ENCODE measurements at places on chromosomes 6 and 20. TPM values are rescaled to one million over a fixed set of nuclear protein-coding genes. Genes with fewer than 3 reads are reported as not detected.

GRCh38 chr6:93017213-93017612, 402.1 kb downstream of the EPHA7 start:
- no peak for DNase-seq

The NFATC2 gene
- 58.9 TPM for total RNA-seq

DNA sequence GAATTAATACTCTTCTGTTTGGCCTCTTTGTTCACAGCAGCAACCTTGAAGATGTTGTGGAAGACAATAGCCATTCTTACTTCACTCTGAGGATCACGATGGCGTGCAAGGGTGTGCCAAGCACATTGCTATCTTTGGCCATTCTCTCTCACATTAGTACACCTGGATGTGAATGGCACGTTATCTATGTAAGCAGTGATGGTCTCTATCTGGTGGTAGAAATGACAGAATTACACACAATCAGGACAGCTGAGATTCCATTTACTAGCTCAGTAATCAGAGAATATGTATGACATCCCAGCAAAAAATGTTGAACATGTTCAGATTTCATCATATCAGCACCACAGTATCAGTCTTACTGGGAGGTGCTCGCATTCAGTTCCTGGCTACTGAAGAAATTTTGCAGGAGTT, 116.2 kb downstream of the LCA5 start:
- DNase-seq: no peak

DNA sequence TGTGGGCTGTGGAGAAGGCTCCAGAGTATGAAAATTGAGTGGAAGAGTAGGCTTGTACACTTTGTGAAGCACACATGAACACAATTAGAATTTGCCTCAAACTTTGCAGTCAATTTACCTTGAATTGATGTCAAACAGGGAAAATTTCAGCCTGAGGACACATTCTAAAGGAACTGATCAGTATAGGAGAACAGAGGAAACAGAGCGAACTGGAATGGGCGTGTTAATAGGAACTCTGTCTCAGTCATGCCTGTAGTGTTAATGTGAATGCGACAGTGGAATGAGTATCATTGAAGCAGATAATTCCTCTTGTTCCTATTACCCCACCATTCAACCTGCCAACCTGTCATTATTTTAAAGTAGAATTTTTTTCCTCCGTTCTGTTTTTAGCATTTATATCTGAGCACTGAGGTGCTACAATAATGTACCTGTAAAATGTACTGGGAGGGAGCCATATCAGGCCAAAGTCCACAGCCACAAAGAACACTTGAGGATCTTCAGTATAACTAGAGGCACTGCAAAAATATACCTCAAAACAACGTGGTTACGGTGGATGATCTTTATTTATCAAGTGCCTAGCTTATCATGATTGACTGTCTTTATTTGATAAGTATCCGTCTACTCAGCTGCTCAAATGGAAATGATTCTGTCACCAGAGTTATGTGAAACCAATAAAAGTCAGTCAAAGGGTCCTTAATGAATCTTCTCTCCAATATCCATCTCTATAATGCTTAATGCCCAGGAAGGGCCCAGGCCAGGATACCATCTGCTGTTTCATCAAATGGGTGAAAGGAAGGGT, 125.3 kb upstream of the STMND1 start:
- DNase-seq: no peak

- no peak for DNase-seq
Measured at GRCh38 chr6:139632840-139633239, 258.4 kb upstream of the CITED2 start.

GRCh38 chr6:11969092-11969491, 43.0 kb upstream of the HIVEP1 start:
- DNase-seq: no peak

The MROH8 gene
- total RNA-seq: 2.5 TPM

GRCh38 chr20:63331741-63332400, 29.3 kb downstream of the CHRNA4 start:
- no peak for DNase-seq

GRCh38 chr6:11791354-11792107, 12.9 kb upstream of the ADTRP start:
- DNase-seq: no peak

DNA sequence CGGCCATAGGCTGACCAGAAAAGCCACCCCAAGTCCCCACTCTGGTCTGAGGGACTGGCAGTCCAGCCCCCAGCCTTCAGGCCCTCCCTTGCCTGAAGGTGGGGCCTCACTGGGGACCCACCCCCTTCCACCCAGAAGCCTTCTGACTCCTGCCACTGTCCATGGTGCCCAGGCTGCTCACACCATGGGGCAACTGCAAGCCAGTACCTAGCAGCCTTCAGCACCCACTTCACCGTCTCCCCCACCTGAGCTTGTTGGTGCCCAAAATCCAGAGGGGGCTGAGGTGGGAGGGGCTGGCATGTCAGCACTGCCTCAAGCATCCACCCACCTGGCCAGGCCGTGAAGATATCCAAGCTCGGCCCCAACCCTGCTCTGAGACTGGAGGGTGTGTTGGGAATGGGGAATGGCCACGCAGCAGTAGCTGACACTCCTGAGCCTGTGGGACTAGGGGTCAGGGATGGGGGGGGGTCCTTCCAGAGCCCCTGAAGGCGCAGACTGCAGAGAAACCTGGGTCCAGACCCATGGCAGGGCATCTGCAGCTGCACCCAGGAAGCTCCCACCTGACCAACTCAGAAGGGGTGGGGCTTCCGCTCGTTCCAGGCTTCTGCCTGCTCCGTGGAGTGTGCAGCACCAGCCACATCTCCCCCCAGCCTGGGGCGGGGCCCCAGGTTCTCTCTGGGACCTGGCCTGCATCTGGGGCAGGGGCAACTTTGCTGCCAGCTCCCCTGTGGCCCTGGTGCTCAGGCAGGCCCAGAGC, 942.1 kb upstream of the EPHA7 start:
- DNase-seq: no peak

- DNase-seq: no peak
Measured at GRCh38 chr6:154506991-154507898, 3.2 kb downstream of the CNKSR3 start.

The TREM2 gene
- total RNA-seq: 2.8 TPM

- DNase-seq: peak; percentile 37
Measured at GRCh38 chr6:151325075-151326050, 66.0 kb downstream of the ZBTB2 start.

GRCh38 chr6:112990971-112991370, 643.8 kb downstream of the RFPL4B start:
- DNase-seq: no peak

The MYL9 gene
- 0.51 TPM for total RNA-seq

The MYB gene
- total RNA-seq: 8.8 TPM

The GSTA2 gene
- not detected for total RNA-seq

DNA sequence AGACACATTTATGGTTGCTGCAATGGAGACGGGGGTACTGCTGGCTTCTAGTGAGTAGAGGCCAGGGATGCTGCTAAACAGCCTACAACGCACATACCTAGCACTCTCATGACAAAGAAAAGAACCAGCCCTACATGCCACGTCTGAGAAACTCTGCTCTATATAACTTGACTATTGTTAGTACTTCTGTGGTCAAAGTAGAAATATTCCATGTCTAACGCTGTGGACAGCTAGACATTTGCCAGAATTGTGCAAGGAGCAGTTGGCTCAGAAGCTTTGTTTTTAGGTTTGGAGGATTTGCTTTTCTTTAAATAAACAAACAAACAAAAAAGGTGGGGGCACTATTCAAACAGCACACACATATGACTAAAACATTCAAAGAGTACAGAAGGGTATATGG, 20.5 kb downstream of the UBE2V1 start:
- no peak for DNase-seq

The BMP2 gene
- not detected for total RNA-seq

The MMP24 gene
- total RNA-seq: 0.08 TPM

- peak; percentile 49 for DNase-seq
Measured at GRCh38 chr6:52389626-52390360, 27.8 kb downstream of the PAQR8 start.

DNA sequence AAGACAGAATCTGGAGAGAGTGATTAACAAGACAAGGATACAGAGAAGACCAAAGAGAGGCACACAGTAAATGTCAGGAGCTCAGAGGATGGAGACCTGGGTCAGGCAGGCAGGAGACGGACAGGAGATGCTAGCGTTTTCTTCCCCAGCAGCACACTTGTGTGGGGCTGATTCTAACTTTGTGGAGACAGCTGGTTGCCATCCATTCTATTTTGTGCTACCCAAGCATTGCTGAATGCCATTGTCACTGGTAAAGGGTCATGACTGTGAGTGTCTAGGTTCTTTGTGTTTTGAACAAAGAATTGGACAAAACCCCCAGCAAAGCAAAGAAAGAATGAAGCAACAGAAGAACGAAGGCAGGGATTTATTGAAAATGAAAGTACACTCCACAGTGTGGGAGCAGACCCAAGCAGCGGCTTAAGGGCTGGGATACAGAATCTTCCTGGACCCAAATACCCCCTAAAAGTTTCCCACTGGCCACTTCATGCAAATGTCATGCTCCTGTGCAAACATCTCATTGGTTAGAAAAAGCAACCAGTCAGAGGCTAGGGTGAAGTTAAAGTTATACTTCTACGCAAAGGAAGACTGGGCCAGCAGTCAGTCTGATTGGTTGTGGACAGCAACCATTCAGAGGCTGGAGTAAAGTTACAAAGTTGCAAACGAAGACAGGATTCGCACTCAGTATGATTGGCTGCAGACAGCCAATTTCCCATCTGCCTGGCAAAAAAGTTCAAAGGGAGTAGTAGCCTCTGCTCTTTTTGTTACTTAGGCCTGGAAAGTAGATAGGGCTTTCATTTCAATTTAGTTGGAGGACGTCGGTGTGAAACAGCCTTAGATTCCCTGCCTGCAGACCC, 17.5 kb downstream of the PTK7 start:
- DNase-seq: no peak

The CUL7 gene
- total RNA-seq: 10.2 TPM

DNA sequence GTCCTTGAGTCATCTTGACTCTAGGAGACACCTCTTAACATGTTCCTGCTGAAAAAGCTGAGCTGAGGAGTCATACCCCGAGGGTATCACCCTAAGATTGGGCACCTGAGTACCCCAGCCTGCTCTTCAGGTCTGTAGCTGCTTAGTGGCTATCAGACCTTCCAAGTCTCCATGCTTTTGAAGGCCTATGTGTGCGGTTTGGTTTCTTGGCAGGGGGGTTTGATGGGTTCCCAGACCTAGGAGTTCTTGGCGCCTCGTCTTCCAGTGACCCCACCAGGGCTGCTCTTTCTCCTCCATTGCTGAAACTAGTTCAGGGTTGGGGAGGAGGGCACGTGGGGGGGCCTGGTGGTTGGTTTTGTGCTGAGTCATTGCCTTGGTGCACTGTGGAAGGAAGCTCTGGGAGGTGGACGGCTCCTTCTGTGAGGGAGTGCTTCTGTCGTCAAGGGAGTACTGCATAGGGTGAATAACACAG, 20.1 kb downstream of the IGF2R start:
- DNase-seq: no peak

GRCh38 chr6:145380186-145380585, 355.1 kb downstream of the EPM2A start:
- DNase-seq: no peak

GRCh38 chr6:22670605-22671004, 101.2 kb downstream of the HDGFL1 start:
- DNase-seq: no peak

GRCh38 chr20:58627212-58628072, 23.6 kb upstream of the STX16 start:
- DNase-seq: no peak

GRCh38 chr6:75424618-75425548, 68.7 kb downstream of the FILIP1 start:
- DNase-seq: no peak

GRCh38 chr6:80636689-80637088, 530.2 kb downstream of the BCKDHB start:
- DNase-seq: no peak

- DNase-seq: no peak
Measured at GRCh38 chr20:36217226-36217625, 19.1 kb upstream of the AAR2 start.

GRCh38 chr6:85115376-85115775, 334.5 kb upstream of the NT5E start:
- DNase-seq: no peak

The SPTLC3 gene
- 0.94 TPM for total RNA-seq

The TAGAP gene
- 112 TPM for total RNA-seq

GRCh38 chr6:151243481-151243880, 3.7 kb downstream of the AKAP12 start:
- DNase-seq: no peak

GRCh38 chr6:29813809-29814208, 13.8 kb upstream of the HLA-G start:
- no peak for DNase-seq

GRCh38 chr20:52945862-52946522, 26.2 kb upstream of the TSHZ2 start:
- no peak for DNase-seq

The CYP21A2 gene
- total RNA-seq: 0.72 TPM

DNA sequence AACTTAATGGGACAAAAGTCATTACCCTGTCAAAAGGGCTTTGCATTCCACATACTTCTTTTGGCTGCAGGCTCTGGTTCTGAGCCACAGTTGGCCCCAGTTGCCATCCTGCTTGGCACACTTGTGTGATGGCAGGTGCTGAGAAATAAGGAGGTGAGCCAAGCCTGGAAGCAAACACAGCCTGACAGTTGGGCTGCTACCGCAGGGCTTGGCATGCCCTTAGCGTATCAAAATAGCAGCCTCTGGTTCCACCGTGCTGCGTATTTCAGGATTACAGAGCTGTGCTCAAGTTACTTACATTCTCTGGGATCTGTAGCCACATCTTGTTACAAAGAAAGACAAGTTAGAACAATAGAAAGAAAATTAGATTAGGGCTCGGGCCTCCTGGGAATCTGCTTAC, 11.1 kb downstream of the MTHFD1L start:
- DNase-seq: no peak

DNA sequence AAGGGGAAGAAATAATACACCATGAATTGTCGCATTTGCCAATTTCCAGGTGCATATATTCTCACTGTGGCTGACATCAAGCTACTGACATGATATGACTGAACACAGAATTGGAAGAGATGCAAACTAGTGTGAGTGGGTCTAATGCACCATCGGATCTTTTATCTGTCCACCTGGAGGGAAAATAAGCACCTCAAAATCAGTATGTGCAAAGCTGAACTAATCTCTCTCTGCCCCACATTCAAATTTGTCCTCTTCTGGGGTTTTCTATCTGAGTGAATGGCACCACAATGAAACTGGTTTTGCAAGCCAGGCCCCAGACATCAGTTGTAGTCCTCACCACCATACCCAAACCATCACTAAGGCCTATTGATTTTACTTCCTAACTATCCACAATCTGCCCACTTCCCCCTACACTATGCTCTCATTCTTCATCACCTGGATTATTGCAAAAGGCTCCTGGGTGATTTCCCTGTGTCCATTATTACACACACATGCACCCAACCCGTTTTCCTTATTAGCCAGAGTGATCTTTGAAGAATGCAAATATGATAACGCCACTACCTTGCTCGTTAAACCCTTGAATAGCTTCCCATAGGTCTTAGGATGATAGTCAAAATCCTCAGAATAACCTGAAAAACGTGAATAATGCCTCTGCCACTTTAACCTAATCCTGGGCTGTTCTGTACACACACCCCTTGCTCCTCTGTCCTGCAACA, 159.0 kb upstream of the GMDS start:
- DNase-seq: no peak

GRCh38 chr6:150929416-150929815, 63.9 kb downstream of the MTHFD1L start:
- DNase-seq: no peak

Data from activated naive CD8-positive, alpha-beta T cell treated with anti-CD3 and anti-CD28 coated beads, Interleukin-2, amount 10 ng/mL, durations not matched to agents 7 days and 5 days (primary cell).